ENCODE measurements at places on chromosomes 1 and 21. TPM values are rescaled to one million over a fixed set of nuclear protein-coding genes. Genes with fewer than 3 reads are reported as not detected.

The RBM11 gene
- total RNA-seq, result not detected

The TNFSF4 gene
- total RNA-seq, result not detected

The LEPR gene
- 2.6 TPM for total RNA-seq

The BCL2L15 gene
- 51.3 TPM for total RNA-seq

The S100A7A gene
- total RNA-seq, result not detected

The BACH1 gene
- total RNA-seq, result 31.8 TPM

The PTPN22 gene
- total RNA-seq, result 28.1 TPM

The XPR1 gene
- 46.4 TPM for total RNA-seq

The PRR9 gene
- not detected for total RNA-seq

The DEPDC1 gene
- 2.7 TPM for total RNA-seq

The SLC1A7 gene
- 1.6 TPM for total RNA-seq

Measured in transverse colon (tissue), 4 donors.